NCI-H526 (cell line): ENCODE measurements at places on chromosomes 6 and 20.
A peak's percentile ranks its signal among the peaks of the same experiment; 100 is the strongest.

- no peak for DNase-seq
Measured at GRCh38 chr6:168684471-168684870, 243.5 kb downstream of the SMOC2 start.

DNA sequence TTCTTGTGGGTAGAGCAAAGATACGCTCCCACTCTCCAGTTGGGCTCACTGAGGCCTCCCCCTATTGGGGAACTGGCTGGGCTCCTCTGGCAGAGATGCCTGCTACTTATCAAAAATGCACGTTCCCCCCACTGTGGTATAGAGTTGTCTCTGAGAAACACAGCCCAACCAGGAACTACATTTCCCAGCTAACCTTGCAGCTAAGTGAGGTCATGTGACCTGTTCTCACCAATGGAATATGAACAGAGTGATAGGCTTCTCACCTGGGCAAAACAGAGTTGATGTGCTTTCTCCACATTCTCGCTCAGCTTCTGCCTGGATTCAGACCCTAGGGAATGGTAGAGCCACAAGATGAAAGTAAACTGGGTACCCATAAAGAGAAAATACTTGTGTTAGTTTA, 49.1 kb upstream of the PTPRT start:
- DNase-seq, result peak; percentile 44

DNA sequence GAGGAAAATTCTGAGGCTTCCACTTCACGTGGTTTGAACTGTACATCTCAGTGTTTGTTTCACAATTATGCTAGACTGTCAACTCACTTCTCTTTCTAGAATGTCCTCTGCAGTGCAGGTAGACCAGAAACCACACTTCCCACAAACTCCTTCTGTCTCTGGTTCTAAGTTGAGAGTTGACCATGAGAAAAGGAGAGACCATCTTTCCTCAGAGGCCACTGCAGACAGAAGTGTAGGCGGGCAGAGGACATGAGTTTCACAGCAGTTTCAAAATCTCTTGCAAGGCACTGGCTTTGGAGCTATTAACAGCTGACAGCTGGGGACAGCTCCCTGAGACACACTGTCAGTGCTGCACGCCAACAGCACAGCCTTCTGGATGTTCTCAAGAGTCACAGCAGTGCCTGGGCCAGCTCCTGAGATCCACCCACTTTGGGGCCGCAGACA, 55.4 kb upstream of the MOXD1 start:
- DNase-seq, result no peak

DNA sequence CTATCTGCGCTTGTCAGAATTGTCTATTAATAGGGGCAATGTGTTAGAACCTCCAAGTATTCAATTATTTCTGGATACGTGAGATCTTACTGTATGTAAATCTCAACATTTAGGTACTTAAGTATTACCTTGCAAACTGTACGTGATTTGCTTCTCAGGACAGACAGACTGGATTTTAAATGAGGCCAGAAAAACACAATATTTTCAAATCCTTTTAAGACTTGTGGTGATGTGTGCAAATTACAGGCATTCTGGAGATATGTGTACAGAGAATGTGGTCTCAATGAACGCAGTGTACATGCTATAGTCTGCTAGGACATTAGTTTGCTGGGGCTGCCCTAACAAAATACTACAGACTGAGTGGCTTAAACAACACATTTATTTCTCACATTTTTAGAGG, 16.9 kb downstream of the CCR6 start:
- DNase-seq, result no peak

GRCh38 chr6:127933852-127934840, 33.3 kb upstream of the THEMIS start:
- DNase-seq, result no peak

GRCh38 chr6:138695193-138695592, 78.4 kb upstream of the CCDC28A start:
- DNase-seq, result no peak

DNA sequence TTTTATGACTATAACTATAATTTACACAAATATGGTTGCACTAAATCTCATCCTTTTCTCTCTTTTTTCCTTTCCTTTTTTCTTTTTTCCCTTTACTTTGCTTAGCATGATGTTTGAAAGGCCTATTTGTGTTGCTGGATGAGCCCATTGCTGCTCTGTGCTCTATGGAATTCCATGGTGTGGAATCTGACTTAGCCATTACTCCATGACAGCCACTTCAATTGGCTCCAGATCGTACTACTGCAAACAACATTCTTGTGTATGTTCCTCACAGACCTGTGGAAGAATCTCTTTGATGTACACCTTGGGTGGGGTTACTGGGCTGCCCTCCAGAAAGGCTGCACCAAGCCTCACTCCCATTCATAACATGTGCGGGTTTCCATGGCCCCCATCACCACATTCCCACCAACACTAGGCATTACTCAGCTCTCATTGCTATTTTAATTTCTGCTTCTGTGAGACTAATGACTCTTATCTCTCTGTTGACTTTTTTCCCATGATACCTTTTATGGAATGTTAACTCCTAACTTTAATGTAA, 979.0 kb downstream of the KIF16B start:
- no peak for DNase-seq

- DNase-seq, result no peak
Measured at GRCh38 chr6:54308289-54308985, at the start of gene TINAG. TINAG (plus strand) TSS chr6:54308441; CDS start chr6:54308551, 110 bp downstream.

DNA sequence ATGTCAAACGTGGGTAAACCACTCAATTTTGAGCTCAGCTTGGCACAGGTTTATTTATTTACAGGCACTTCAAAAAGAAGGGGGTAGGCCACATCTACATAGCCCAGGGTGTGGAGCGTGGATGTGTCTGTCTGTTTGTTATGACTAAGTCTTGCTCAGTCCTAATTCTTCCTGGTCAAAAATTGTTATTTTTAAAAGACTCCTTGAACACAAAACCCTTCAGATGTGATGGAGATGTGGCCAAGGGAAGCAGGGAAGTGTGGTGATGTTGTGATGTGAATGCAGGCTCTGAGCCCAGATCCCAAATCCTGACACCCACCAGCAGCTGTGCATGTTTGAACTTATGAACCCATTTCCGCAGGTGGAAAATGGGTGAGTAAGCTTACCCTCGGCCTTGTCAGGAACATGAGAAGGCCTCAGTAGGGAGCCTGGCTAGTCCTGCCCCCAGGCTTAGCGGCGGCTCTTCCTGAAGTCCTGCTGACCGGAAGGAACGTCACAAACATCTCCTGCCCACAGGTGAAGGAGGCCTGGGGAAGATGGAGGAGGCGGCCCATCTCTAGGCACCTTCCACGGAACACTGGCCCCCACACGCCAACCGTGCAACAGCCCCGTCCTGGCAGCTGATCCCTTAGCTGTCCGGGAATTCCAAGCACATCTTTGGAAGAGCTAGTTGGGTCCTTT, 119.7 kb downstream of the MYLK4 start:
- DNase-seq, result no peak

GRCh38 chr20:22604815-22605214, 20.4 kb upstream of the FOXA2 start:
- DNase-seq, result no peak

DNA sequence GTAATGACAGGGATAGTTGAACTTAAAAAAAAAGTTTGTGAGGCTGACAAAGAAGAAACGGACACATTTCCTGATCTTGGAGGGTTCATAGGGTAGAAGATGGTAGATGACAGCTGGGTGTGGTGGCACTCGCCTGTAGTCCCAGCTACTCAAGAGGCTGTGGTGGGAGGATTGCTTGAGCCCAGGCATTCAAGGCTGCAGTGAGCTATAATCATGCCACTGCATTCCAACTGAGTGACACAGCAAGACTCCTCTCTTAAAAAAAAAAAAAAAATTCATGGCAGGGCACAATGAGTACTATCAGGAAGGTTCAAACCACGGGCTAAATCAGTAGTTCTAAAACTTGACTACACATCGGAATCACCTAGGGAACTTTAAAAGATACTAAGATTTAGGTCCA, 2.0 kb upstream of the MICA start:
- DNase-seq, result no peak

DNA sequence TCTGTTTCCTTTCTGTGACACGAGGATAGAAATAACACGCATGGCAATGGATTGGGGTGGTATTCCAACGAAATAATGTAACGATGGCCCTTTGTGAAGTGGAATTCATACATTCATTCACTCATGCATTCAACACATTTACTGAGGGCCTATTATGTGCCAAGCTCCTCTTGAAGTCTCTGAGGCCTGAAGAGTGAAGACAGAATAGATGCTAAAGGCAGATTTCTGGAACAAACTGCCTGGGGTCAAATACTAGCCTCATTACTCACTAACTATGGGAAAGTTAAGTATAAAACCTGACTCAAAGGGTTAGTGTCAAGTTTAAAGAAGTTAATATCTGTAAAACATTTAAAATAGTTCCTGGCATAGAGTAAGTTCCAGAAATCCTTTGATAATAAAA, 279.6 kb upstream of the SULF2 start:
- DNase-seq, result no peak
